M059J (cell line): ENCODE measurements at places on chromosomes 7 and 10.
A peak's percentile ranks its signal among the peaks of the same experiment; 100 is the strongest.

DNA sequence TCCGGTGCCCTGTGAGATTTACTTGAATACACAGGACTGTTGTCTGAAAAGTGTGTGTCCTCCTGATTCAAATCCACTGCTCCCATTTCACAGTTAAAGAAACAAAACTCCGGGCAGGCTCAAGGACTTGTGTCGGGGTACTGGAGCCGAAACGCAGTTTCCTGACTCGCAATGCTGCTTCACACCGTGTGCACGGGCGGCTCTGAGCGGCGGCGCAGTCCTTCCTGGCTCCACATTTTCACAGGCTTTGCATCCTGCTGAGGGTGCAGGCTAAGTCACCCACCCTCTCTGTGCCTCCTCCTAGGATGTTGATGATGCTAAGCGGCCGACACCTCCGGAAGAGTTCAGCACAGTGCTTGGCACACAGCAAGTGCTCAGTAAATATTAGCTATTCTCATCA, 65.4 kb downstream of the SLIT1 start:
- no peak for DNase-seq

GRCh38 chr7:47132471-47132870, 449.4 kb downstream of the TNS3 start:
- peak; percentile 40 for DNase-seq

GRCh38 chr10:18959369-18959768, 89.2 kb upstream of the MALRD1 start:
- DNase-seq: no peak

DNA sequence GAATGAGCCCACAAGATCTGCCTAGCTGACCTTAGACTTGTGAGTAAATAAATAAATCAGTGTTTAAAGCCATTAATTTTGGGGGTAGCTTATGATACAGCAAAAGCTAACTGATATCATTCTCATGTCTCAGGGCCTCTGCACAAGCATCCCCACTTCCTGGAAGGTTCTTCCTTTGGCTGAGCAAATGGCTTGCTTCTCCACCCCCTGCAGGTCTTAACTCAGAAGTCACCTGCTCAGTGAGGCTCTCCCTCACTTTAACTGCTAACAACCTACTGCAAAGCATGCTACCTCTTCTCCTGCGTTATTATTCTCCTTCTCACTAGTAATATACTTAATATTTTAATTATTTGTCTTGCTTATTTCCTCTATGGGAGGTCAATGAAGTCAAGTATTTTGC, 167.3 kb downstream of the TPK1 start:
- DNase-seq: no peak

GRCh38 chr10:4086131-4086898, 301.3 kb upstream of the KLF6 start:
- DNase-seq: no peak

GRCh38 chr10:13099144-13099665, 758 bp upstream of the OPTN start:
- DNase-seq: peak; percentile 42

DNA sequence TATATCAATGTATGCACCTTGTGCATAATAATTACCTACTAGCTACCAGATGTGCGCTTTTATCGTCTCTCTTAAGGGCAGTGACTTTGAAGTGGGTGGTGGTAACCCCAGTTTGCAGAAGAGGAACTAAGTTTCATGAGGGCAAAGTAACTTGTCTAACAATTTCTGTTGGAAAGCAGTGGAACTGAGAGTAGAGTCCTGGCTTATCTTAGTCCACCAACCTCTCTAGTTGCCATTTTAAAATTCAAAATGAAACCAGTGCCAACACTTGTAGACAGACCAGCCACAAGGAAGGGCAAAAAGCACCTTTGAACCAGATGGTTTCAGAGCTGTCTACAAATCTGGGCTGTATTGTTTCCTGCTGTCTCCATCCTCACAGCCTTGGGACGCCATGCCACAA, 32.0 kb upstream of the RBM20 start:
- no peak for DNase-seq

- peak; percentile 17 for DNase-seq
These were observed 13.6 kb downstream of the HOXA1 start for GRCh38 chr7:27082171-27082570.

GRCh38 chr10:114266521-114266920, 27.5 kb downstream of the VWA2 start:
- DNase-seq: peak; percentile 87

- no peak for DNase-seq
These were observed 1.3 kb upstream of the GRK5 start for GRCh38 chr10:119205894-119206602.

GRCh38 chr7:110921595-110922151, 169.3 kb upstream of the LRRN3 start:
- DNase-seq: no peak

DNA sequence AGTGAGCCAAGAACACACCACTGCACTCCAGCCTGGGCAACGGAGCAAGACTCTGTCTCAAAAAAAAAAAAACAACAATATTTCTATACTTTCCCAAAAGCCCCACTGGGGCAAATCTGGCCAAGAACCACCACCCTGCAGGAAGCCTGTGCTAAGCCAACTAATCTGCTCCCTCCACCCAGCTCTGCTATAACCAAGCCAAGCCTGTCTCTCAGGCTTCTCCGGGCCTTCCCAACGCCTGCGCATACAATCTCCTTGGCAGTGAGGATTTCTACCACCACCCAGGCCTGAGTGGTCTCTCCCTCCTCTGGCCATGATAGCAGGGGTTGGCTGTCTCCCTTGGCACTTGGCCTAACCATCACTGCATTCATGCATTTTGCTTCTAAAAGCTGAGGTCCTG, 14.2 kb downstream of the DDX56 start:
- DNase-seq: no peak

- peak; percentile 20 for DNase-seq
These were observed 61.0 kb upstream of the TMEM248 start for GRCh38 chr7:66859794-66860645.

DNA sequence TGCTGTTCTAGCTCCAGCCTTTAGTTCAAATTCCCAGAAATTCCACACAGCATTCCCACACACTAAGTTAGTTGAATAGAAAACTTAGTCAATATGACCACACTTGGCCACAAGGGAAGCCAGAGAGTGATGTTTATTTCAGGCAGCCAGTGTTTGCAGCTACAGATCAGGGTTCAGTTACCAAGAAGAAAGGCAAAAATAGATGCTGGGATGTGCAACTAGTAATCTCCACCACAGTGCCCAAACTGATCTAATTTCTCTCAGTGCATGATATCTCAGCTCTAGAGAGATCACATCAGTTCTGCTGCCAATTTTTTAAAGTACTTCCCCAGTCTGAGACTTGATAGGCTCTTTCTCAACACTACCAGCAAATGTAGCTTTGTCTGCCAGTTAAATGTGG, 17.6 kb downstream of the SLF2 start:
- DNase-seq: no peak

- no peak for DNase-seq
These were observed 54.7 kb upstream of the LSM8 start for GRCh38 chr7:118129041-118129795.

DNA sequence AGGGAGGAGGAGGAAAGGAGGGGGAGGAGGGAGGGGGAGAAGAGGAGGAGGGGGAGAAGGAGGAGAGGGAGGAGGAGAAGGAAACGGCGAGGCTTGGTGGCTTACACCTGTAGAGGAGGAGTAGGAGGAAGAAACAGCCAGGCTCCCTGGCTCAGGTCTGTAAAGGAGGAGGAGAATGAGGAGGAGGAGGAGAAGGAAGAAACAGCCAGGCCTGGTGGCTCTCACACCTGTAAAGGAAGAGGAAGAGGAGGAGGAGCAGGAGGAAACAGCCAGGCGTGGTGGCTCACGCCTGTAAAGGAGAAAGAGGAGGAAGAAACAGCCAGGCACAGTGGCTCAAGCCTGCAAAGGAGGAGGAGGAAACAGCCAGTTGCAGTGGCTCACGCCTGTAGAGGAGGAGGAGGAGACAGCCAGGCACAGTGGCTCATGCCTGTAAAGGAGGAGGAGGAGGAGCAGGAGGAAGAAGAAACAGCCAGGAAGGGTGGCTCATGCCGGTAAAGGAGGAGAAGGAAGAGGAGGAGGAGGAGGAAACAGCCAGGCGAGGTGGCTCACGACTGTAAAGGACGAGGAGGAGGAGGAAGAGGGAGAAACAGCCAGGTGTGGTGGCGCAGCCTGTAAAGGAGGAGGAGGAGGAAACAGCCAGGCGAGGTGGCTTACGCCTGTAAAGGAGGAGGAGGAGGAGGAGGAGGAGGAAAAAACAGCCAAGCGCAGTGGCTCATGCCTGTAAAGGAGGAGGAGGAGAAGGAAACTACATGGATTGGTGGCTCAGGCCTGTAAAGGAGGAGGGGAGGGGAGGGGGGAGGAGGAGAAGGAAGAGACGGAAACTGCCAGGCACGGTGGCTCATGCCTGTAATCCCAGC, 14.9 kb upstream of the CRCP start:
- peak; percentile 90 for DNase-seq

DNA sequence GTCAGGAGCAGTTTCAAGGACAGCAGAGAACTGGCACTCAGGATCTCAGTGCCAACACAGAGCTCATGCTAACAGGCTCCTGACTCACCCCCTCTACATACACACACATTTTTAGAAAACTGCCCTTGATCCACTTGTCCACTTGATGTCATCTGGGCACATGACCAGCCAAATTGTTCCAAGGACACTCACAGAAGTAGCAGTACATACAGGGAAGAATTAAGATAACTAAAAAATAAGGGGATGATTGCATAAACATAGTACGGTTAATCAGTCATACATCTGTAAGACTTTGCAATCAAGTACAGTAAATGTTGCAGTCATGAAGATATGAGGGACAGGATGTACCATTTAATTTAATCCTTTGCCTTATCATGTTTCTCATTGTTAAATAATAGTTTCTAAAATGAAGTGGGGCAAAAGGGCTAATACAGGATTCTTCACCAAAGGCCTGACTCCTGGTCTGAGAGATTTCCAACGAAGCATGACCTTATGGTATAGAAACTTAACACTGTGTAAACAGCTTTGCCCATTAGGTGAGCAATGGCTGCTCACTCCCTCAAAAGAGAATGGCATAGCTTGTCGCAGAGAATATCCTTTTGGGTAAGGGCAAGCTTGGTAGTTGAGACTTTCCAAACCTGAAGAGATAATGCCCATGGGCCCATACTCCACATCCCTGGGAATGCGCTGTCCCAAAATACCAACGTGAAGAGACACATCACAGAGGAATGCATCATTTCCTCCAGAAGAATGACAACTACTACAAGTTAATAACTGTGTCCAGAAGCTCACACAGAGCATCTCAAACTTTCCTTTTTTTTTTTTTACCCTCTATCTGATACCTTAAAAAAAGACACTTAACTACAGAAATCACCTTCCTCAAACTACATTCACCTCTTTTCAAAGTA, 94.1 kb downstream of the ARMH3 start:
- DNase-seq: peak; percentile 50

GRCh38 chr10:70552586-70552985, 50.0 kb downstream of the PRF1 start:
- no peak for DNase-seq

DNA sequence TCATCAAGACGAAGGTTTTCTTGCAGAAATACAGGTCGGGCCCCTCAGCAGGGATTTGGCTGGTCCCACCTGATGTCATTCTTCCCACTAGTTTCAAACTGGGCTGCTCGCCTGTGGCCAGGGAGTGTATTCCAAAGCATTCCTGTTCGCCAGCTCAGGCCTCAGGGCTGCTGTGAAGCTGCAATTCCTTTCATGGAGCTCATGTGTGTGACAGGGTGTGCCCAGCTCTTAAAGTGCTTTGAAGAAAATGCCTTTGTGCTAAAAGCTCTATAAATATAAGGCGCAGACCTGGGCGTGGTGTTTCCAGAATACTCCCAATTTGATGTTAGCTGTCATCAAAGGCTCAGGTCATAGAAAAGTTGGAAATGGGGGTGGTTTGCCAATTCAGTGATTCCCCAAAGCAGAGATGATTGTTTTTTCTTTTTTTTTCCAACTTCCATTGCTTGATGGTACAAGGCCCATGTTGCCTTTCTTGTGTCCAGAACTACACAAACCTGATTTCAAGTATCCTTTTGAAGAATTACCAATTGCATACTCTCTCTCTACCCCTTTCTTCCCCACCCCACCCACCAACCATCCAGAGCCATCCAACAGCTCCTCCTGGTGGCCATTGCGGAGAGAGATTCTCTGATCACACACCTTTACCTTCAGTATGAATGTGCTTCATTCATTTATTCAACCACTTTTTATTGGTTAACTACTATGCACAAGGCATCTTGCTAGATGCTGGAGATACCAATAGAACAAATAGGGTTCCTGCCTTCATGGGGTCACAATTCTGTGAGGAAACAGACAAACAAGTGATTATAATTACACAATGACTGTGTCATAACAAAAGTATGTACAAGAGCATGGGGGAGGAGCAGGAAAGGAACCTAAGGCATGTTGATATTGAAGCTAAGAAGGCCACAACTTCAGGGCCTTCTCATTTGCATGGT, 297.3 kb upstream of the LYZL1 start:
- peak; percentile 75 for DNase-seq
